ENCODE measurements at places on chromosomes 2 and 18.

- no peak for DNase-seq
Observed at GRCh38 chr18:36635414-36636096, 193.2 kb downstream of the TPGS2 start.

DNA sequence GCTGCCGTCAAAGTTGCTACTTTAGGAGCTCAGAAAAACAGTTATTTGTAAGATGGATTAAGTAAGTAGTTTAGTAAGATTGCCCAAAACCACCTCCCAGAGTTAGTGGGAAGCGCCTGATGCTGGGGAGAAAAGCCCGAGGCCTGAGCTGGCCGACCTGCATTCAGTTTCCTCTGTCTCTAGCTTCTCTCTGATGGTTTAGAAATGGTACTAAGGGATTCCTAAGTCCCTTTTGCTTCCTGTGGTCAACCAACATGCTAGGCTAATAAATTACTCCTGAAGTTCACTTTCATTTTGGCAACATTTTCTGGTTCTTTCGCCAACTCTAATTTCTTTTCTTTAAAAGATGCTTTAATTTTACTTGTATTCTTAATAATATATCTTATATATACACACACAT is 60.1 kb downstream of the ASAP2 start:
- DNase-seq: no peak

- no peak for DNase-seq
Observed at GRCh38 chr18:42824178-42824577, 291.3 kb downstream of the RIT2 start.

DNA sequence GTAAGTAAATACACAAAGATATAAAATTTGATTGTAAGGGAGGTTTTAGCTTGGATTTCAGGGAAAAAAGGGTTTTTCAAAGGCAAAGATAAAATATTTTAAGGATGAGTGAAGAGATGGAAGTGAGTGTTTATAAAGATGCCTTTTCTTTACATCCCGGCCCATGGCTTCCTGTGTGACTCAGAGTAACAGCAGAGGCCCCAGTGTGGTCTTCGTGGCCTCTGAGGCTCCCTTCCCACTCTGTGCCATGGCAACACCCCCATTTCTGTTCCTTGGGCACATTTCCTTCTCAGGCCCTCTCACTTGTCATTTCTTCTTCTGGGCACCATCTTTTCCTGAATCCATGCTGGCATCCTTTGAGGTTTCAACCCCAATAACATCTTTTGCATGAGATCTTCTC is 92.6 kb upstream of the TMEM18 start:
- DNase-seq: no peak
